ENCODE measurements at places on chromosomes 2 and 18.

GRCh38 chr2:196534495-196534894 is 105.0 kb upstream of the CCDC150 start:
- no peak for DNase-seq

GRCh38 chr2:105959357-105959756 is 214.6 kb downstream of the NCK2 start:
- DNase-seq, result no peak

DNA sequence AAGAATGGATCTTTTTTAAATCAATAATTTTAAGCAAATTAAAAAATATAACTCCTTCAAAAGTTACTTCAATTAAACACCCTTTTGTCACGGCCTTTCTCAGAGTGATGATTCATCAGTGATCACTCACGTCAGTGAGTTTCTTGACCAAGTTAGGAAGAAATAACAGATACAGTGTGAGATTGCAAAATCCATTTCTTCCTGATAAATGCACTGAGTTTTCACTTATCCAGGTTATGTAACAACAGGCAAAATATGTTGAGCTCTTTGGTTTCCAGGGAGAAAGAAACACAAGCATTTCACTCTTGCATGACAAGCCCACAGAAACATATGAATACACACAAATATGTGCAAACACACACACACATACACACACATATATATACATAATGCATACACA is 195.9 kb upstream of the CYRIA start:
- DNase-seq, result no peak

GRCh38 chr2:103135679-103136078 is 373.8 kb downstream of the TMEM182 start:
- DNase-seq, result no peak

- DNase-seq, result no peak
Observed at GRCh38 chr2:109446278-109447131, 167.3 kb downstream of the SEPTIN10 start.

- DNase-seq, result peak; percentile 60
Observed at GRCh38 chr18:50266248-50266704, at the start of gene CFAP53. CFAP53 (minus strand) TSS chr18:50266495; CDS start chr18:50266404, 91 bp downstream.

GRCh38 chr18:48949050-48949605 is 1.6 kb downstream of the SMAD7 start:
- no peak for DNase-seq

DNA sequence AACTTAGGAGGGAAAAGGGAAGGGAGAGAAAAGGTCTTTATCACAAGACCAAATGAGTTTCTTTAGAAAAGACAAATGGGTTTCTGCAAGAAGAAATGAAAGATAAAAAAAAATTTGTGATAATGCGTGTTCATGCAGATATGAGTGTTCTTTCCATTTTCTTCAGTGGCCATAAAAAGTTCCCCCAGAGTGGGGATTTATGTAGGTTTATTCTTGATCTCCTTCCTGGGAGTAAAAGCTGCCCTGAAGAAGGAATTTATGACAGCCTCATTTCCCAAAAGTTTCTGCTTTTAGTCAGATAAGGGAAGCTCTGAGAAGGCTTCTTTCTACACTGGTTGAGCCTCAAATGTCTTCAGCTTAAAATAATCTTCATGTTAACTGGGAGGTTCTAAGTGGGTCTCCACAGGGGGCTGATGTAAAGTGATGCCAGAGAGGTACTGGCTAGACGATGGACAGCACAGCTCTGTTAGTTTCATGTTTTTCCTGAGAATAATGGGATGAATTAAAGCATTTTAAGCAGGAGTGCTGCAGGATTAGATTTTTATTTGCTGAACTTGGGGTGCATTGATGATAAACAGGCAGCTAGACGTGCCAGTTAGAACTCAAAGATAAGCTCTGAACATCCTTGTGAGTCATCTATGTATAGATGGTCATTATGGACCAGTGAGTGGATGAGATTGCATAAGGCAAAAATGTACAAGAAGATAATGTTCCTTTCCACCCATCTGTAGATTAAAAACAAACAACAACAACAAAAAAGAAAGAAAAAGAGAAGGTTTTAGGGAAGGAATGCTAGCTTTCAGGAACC is 99.4 kb upstream of the MSH2 start:
- DNase-seq, result no peak

DNA sequence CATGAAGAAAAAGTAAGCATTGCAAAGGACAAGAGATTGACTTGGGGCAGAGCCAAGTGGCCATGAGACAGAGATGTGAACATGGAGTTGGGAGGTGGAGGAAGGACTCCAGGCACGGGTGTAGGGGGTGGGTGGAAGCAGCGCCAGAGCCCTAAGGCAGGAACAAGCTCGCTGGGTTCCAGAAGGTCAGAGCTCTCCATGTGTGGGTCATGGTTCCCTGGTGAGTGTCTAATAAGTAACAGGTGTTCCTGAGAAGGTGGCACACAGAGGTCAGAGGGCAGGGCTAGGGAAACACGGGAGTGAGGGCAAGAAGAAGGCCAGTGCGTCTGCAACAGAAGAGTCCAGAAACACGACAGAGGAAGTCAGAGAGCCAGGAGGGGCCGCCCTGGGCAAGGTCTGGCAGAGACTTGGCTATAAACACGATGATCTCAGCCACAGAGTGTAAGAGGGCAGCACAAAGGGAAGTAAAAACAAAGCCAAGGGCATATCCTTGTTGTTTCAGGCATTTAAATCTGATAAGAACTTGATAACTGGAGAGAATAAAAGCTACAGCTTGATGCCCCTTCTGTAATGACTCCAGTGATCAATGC is 260.8 kb downstream of the TGIF1 start:
- DNase-seq, result no peak

- DNase-seq, result no peak
Observed at GRCh38 chr2:241445426-241445825, 63.0 kb downstream of the STK25 start.

DNA sequence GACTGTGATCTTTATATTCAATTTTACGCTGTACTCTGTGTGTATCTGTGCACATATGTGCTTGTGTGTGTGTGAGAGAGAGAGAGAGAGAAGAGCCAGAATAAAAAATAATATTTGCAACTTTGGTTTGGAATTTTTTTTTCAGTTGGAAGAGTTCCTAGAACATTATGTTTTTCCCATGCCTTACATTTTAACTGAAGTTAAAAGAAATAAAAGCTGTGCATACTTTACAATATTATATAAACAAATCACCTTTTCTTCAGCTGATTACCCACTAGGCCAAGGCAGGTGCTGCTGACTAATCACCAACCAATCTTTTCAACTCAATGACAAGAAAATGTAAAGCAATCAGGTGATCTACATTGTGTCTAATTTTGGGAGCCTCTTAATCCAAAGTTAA is 366.3 kb downstream of the NYAP2 start:
- DNase-seq, result no peak

GRCh38 chr2:143694335-143694734 is 565.1 kb downstream of the ARHGAP15 start:
- no peak for DNase-seq

- no peak for DNase-seq
Observed at GRCh38 chr2:161170958-161171932, 11.0 kb downstream of the TANK start.

DNA sequence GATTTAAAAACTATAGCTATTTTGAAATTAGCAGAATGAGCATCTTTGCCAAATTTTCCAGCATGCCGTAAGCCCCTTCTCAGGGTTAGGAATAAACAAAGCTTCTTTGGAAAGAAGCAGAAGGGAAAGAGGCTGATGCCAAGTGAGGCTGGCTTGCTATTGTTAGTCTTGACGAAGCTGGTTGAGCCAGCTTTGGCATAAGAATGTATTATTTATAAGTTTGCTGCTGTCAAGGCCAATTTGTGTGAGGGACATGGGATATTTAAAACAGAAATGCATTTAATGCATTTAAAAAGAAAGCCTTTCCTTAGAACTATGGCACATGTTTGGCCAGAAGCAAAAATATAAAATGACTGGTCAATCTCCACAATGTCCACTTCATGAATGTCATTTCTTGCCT is 52.5 kb upstream of the TTN start:
- no peak for DNase-seq

- DNase-seq, result no peak
Observed at GRCh38 chr2:18703555-18703954, 114.2 kb upstream of the NT5C1B start.

DNA sequence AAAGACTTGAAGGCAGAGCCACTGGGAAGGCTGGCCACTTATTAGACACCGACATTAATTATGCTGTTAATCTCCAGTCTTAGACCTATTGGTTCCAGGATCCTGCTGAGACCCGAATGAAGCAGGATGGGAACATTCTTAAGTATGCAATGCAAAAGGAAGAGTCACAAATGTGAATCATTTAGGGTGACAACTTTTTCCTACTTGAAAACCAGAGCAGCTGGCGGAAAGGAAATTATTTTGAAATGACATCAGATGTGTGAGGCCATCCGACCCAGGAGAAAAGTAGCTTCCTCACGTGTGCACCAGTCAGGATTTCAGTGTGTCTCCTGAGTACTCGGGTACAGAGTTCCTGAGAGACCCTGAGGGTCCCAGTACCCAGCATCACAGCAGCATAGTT is 222.9 kb upstream of the NCKAP5 start:
- peak; percentile 36 for DNase-seq

GRCh38 chr2:85733121-85733960 is 20.4 kb upstream of the ATOH8 start:
- no peak for DNase-seq

DNA sequence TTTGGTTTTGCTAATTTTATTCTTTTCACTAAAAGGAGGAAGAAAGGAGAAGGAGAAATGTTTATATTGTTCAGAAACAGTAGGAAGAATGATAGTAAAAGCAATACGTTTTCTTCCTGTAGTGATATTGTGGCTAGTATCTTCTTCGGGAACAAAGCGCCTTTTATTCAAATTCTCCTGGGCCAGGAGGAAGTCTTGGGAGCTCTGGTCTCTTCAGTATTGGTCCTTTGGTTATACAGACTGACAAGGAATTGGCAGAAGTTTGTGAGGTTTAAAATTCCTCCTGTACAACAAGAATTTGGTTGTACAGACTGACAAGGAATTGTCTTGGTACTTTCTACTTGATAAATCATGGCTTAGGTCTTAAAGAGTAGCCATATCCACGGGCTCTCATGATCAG is 9.9 kb downstream of the GIGYF2 start:
- DNase-seq, result no peak

- no peak for DNase-seq
Observed at GRCh38 chr2:102788885-102789260, 27.0 kb downstream of the TMEM182 start.

DNA sequence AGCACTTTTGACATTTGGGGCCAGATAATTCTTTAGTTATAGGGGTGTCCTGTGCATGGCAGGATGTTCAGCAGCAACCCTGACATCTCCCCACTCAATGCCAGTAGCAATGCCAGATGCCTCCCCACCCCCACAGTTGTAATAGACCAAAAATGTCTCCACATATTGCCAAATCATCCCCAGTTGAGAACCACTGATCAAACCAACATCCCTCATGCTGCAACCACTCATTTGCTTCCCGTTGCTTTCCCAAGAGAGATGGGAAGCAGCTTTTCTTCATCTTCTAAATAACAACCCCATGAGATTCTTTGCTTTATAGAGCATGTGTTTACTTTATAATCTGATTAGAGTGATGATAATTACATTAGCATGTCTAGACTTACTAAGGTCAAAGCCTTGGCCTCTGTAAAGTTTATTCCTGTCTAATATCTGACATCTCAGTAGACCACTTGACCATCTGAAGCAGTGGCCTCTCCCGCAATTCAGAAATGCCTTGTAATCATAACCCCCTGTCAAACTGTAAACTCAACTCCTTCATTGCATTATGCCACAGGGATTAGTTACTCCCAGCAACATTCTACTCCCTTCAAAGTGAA is 28.7 kb upstream of the C1D start:
- DNase-seq, result no peak

- DNase-seq, result no peak
Observed at GRCh38 chr2:233365861-233366520, 11.7 kb downstream of the DGKD start.

GRCh38 chr2:64766841-64767669 is 113.3 kb upstream of the SERTAD2 start:
- DNase-seq, result no peak

DNA sequence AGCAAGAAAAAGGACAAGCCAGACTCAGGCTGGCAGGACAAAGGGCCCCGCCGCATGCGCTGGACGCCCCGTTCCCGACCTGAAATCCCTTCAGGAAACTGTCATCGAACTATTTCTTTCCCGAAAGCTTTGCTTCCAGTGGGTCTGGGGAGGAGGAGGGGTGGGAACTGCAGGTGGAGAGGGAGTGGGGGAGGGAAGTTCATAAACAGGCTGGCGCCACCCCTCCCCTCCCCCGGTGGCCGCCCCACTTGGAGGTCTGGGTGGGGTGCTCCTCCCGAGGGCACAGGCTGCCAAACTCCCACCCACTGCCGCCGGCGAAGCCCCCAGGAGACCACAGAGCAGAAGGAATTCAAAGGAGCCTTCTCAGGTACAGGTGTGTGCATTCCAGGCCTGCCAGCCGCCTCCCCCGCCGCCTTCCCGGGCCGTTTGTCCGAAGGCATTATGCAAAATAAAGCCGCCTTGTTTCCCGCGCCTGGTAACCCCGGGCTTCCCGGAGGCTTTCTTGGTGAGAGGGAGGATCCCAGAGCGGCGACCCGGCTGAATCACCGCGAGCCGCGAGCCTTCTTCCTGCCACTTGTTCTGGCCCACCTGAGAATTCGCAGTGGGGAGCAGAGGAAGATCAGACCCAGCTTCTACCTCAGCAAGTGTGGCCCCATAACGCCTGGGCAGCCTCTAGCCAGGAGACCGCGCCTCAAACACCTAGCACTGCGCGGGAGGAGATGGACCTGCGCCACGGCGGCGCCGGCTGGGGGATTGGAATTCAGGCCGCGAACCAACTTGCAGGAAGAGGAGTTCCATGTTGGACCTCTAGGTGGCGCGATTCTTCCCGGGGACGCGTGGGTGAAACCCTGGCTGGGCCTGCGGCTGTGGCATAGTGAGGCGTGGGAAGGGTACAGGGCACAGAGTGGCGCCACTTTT is 101.9 kb downstream of the FOXI3 start:
- no peak for DNase-seq

- no peak for DNase-seq
Observed at GRCh38 chr2:148982282-148982681, 56.2 kb upstream of the LYPD6B start.

- no peak for DNase-seq
Observed at GRCh38 chr2:218745559-218746469, 35.2 kb downstream of the TTLL4 start.

DNA sequence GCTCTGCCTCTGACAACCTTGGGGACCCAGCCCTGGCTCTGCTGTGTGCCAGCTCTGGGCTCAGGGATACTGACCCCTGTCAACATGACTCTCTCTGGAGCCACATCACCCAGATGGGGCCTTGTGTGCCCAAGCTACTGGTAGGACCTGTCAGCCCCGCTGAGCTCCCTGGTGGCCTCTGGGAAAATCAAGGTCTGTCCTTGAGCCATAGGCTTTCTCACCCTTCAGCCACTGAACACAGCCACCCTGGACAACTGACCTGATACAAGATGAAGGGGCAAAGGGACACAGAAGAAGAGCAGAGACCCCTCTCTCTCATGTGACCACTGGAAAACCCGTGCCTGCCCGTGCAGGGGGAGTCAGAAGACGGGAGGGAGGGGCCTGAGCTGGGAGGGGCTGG is 7.8 kb downstream of the CCDC74A start:
- DNase-seq, result no peak

DNA sequence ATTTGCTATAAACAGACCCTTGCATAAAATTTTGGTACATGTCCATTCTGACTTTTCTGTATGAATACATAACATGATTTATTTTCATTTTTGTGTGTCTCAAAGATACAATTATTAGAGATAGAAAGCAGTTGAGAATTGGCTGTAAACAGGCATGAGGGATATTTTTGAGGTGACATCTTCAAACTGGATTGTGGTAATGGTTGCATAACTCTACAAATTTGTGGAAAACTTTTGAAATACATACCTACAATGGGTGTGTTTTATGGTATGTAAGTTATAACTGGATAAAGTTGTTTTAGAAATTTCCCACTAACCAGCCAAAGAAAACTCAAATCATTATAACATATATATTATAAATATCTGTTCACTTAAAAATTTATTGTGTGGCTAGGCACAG is 39.6 kb downstream of the GREB1L start:
- no peak for DNase-seq

Measured in AG04450 (cell line).